MV-4-11 (cell line): ENCODE measurements at places on chromosomes 2 and 18.
A peak's percentile ranks its signal among the peaks of the same experiment; 100 is the strongest.

DNA sequence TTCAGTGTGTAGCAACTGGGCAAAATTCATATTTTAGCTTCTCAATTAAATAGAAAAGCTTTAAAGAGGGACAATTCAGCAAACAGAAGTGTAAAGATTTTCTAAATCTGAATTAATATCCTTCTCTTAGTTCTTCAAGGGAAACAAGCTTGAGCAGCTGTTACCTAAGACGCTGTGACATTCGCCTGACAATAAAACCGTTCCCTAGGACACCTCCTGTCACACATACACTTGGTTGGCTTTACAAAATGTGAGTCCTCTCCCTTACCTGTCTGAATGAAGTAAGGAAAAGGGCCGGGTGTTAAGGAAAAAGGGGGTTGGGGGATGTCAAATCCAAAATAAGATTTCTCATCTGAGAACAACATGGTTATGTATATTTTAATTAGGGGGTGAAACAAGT is 2.1 kb downstream of the SERTAD2 start:
- no peak for DNase-seq

- no peak for DNase-seq
Observed at GRCh38 chr2:226694149-226694548, 105.5 kb downstream of the IRS1 start.

DNA sequence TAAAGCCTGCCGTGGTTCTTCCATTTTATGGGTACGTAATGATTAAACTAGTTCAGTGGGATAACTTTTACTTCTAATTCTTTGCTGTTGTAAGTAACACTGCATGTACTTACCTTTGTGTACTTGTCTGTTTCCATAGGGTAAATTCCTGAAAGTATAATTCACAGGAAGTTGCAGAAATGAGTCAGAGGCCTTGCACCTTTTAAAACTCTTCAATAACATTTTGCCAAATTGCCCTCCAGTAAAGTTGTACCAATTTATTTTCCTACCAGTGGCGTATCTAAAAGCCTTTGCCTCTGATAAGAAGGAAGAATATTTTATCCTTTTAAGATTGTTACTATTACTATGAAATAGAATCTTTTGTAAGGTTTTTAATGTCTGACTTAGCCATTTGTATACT is 65.1 kb downstream of the CAB39 start:
- DNase-seq, result no peak

DNA sequence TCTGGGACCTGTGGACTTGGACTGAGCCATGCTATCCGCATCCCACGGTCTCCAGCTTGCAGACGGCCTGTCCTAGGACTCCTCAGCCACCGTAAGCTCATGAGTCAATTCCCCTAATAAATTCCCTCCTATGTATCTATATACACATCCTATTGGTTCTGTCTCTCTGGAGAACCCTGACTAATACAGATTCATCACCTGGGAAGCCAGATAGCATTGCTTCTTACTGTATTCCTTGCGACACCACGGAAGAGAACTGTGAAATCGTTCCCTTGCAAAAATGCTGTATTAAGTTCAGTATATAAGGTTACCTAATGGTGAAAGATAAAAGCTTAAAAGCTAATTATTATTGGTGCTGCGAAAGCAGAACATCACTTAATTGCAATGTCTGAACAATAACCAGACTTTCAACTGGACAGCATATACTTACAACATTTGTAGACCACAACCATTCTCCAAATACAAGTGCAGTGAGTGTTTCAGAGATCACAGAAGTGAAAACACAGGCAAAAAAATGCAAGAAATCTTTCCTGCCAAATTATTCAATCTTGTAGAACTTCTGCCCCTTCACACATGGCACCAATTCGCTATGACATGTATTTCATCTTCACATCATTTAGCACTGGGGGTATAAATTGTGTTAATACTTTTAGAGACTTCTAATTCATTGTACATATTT is 352.9 kb downstream of the TXNL1 start:
- DNase-seq, result no peak

GRCh38 chr2:161139098-161139987 is 20.9 kb upstream of the TANK start:
- no peak for DNase-seq

- DNase-seq, result no peak
Observed at GRCh38 chr2:238872026-238872425, 24.1 kb downstream of the TWIST2 start.

DNA sequence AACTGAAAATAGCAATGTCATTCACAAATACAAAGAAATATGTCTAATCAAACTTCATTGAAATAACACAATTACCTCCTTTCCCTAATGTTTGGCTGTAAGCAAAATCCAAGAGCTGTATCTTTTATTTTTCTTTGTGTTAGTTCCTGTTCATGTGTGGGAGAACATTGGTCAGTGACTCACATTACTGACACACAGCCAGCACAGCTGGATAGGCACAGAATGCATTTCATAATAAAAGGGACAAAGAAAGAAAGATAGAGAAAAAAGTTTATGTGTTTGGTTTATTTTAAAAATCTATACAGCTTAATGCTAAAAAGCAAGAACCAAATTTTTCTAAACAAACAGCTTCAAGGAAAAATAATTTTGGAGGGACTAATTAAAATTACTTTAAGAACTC is 185.6 kb upstream of the COL3A1 start:
- peak; percentile 22 for DNase-seq

GRCh38 chr2:106851881-106852501 is 34.0 kb downstream of the ST6GAL2 start:
- no peak for DNase-seq

DNA sequence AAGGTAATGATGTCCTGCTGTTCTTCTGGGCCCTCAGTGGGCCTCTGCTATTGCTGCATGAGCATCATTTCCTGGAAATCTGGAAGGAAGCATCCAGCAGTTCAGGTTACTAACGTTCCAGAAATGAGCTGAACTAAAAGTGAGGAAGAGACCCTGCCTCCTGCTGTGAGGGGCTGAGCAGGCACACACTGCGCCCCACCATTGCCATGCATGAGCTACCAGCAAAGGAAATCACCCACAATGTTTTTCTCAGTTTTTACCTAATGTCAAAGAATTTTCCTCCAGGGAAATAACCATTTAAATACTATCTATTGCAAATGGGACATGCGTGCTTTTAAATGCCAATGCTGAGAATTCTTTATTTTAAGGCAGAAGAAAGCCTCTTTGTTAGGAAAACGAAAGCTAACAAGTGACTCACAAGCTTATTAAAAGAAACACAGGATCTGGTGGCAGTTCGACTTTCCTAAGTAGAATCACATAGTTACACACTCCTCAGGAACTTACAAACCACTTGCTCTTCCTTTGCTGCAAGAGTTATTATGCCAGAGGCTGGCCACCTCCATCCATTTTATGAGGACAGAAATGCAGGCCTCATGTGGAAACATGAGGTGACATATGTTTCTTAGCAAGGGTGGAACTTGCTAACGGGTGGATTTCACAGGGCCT is 152.6 kb upstream of the TTC39C start:
- DNase-seq, result peak; percentile 85

- DNase-seq, result no peak
Observed at GRCh38 chr2:70115646-70116442, 28.6 kb downstream of the PCBP1 start.

- no peak for DNase-seq
Observed at GRCh38 chr2:221495731-221496130, 76.4 kb downstream of the EPHA4 start.
